ENCODE measurements at places on chromosomes 13 and 19.

DNA sequence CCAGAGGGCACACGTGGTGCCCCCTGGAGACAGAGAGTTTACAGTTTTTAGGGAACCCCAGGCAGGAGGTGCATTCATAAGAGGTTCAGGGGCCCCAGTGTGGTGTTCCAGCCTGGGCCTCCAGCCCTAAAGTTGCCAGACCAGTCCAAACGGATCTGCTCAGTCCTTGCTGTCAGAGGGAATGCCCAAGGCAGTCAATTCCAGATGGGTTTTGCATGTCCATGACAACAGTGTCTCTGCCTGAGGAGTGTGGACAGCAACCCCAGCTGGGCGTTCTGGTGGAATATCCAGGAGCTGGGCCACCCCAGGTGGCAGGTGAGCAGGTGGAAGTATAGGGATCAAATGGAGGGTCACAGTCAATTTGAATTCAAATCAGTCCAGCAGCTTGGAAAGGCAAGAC is 25.3 kb downstream of the FBXO27 start:
- no peak for DNase-seq

GRCh38 chr13:101140087-101140770 is 276.1 kb downstream of the NALCN start:
- no peak for DNase-seq

GRCh38 chr19:32865326-32865725 is 4.2 kb downstream of the SLC7A9 start:
- no peak for DNase-seq

- no peak for DNase-seq
Observed at GRCh38 chr19:29245215-29245614, 32.3 kb upstream of the UQCRFS1 start.

- DNase-seq = no peak
Observed at GRCh38 chr13:31970231-31970930, 61.2 kb upstream of the FRY start.

- no peak for DNase-seq
Observed at GRCh38 chr13:113041896-113042295, 63.7 kb upstream of the F7 start.

DNA sequence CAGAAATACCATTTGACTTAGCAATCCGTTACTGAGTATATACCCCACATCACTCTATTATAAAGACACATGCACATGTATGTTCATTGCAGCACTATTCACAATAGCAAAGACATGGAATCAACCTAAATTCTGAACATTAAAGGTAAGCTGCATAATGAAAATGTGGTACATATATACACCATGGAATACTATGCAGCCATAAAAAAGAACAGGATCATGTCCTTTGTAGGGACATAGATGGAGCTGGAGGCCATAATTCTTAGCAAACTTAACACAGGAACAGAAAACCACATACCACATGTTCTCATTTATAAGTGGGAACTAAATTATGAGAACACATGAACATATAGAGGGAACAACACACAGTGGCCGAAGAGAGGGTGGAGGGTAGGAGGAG is 85.2 kb downstream of the NDFIP2 start:
- DNase-seq = no peak

DNA sequence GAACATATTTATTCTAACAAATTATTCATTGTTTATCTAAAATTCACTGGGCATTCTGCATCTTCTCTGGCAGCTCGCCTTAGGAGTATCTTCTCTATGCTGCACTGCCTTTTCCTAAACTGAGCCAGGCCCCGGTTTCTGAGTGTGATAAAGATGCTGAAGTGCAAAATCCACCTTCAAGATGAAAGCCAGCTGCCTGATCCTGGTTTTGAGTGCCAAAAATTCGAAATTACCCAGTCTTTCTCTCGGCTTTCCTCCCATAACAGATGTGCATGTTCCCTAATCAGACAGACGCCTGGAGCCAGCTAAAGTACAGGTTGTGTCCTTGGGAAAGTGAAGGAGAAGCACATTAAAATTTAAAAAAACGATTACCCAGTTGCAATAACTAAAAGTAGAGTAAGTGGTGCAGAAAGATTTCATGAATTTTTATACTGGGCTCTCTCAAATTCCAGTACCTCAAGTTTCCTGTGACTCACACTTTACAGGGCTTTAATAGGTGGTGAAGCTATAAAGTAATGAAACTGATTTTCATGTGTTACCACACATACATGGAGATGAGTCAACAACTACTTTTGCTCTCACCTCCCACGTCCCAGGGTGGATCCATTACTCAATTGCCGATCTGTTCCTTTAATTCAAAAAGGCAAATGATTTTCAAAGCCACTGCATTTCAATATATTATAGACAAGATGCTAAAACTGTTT is 65.0 kb upstream of the GTF2F2 start:
- no peak for DNase-seq

- no peak for DNase-seq
Observed at GRCh38 chr19:49924004-49924880, 4.8 kb upstream of the ATF5 start.

GRCh38 chr13:100773429-100773828 is 98.8 kb upstream of the TMTC4 start:
- DNase-seq = no peak

DNA sequence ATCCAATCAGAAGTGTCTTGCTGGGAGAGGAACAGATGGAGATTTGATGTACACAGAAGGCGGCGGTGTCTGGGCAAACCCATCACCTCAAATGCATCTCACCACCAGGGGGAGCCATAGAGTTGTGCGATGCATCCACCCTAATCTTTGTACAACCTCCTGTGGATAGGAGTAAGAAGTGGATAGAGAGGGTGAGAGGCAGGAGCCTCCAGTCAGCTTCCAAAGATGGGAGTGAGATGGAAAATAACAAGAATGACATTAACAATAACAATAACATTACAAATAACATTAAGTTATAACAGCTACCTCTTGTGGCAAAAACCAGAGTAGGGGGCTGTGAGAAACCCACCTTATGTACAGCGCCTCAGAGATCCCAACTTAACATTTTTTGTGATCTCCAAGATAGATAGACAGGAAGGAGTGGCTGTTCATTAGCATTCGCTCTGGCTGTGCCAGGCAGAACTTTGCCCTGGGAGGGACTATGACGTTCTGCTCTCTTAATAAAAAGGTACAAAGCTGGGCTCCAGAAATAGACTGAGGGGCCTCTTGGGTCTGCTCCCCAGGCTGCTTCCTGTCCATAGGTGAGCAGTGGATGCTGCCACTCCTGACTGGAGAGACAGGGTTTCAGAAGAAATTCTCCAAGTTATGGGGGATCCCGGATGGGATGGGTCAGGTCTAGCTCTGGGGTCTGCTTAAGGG is 5.2 kb upstream of the CEACAM18 start:
- DNase-seq = peak; percentile 71

GRCh38 chr13:44853641-44854040 is 135.6 kb downstream of the NUFIP1 start:
- DNase-seq = no peak

DNA sequence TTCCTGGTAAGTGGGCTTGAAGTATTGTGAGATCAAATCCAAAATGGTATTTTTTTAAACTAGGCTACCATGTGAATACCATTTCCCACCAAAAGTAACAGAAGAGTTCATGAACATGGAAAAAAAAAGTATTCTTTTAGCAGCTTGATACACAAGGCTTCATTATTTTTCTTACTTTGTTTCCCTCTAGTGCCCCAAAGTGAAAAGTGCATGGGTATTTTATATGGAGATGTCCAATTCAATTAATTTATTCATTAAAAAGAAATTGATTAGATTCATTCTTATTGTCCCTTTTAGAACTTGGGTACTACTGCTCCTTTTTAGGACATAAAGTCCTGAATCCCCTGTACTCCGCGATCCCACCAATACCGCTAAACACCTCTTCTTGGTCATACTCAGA is 28.6 kb upstream of the SCEL start:
- DNase-seq = no peak

- peak; percentile 35 for DNase-seq
Observed at GRCh38 chr19:19948800-19949199, 48.1 kb downstream of the ZNF93 start.

GRCh38 chr19:41350735-41351338 is 2.9 kb downstream of the TGFB1 start:
- DNase-seq = no peak

DNA sequence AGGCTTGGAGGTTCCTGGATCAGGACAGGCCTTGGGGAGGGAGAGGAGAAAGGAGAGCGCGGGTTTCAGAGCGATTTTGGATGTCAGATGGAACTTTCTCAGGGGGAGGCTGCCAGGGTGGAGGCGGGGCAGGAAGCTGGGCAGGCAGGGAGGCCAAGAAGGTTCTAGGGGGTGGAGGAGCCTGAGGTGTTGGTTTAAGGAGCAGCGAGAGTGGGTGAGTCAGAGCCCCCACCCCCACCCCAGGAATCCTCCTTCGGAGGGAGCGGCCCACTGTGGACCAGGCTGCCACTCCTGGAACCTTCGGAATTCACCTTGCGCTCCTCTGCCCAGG is 15.9 kb upstream of the NOP53 start:
- DNase-seq = no peak

GRCh38 chr19:16850133-16850532 is 20.9 kb downstream of the SIN3B start:
- no peak for DNase-seq

DNA sequence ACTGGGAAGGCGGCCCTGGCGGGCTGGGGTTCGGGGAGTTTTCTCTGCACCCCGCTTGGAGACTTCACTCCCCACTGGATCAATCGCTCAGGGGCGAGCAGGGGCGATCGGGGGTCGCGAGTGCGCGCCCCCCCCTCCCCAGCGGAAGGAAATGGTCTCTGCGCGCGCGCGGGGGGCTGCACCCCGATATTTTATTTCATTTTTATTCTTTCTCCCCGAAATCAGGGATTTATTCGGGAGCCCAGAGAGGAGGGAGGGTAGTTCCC is 421 bp downstream of the ARID3A start:
- no peak for DNase-seq

GRCh38 chr19:4064149-4064495 is 2.6 kb downstream of the ZBTB7A start:
- no peak for DNase-seq

GRCh38 chr13:74476788-74477187 is 342.6 kb upstream of the KLF12 start:
- no peak for DNase-seq

GRCh38 chr19:4971424-4971793 is 2.5 kb downstream of the KDM4B start:
- DNase-seq = peak; percentile 34

DNA sequence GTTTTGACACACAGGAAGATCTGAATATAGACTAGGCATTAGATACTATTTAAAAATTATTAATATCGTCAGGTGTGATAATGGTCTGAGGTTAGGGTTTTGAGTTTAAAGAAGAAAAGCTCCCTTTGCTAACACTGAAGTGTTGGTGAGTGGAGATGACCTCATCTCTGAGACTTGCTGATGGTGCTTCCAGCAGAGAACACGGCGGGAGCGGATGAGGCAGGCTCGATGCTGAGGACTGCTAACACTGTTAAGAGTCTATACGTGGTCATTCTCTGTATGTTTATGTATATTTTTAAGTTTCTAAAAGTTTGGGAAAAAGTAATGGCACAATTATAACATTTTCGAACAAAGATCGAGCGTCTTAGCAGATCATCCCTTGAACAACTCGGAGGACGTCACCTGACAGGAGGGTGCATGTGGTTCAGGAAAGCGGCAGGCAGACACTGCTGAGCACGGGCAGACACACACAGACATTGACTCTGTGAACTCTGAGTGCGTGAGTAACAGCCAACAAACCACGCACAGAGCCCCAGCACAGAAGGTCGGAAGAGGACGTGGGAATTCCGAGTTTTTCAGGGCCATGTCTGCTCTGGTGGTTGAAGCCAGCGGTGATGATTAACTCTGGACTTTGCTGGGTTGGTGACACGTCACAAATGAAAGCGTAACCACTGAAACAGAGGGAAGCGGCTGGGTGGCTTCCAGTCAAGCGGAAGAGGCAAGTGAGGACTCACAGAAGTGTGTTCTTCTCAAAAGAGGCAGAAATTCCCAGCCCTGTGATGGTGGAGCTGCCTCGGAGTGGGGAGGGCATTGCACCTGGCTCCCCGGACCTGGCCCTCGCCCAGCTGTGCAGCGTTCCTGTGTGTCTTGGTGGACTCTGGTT is 91.9 kb upstream of the TEX29 start:
- no peak for DNase-seq

GRCh38 chr13:23059173-23059572 is 121.6 kb upstream of the SGCG start:
- no peak for DNase-seq

GRCh38 chr13:102472650-102473049 is 70.8 kb upstream of the FGF14 start:
- no peak for DNase-seq

- peak; percentile 78 for DNase-seq
Observed at GRCh38 chr19:3274942-3275582, 50.6 kb downstream of the CELF5 start.

DNA sequence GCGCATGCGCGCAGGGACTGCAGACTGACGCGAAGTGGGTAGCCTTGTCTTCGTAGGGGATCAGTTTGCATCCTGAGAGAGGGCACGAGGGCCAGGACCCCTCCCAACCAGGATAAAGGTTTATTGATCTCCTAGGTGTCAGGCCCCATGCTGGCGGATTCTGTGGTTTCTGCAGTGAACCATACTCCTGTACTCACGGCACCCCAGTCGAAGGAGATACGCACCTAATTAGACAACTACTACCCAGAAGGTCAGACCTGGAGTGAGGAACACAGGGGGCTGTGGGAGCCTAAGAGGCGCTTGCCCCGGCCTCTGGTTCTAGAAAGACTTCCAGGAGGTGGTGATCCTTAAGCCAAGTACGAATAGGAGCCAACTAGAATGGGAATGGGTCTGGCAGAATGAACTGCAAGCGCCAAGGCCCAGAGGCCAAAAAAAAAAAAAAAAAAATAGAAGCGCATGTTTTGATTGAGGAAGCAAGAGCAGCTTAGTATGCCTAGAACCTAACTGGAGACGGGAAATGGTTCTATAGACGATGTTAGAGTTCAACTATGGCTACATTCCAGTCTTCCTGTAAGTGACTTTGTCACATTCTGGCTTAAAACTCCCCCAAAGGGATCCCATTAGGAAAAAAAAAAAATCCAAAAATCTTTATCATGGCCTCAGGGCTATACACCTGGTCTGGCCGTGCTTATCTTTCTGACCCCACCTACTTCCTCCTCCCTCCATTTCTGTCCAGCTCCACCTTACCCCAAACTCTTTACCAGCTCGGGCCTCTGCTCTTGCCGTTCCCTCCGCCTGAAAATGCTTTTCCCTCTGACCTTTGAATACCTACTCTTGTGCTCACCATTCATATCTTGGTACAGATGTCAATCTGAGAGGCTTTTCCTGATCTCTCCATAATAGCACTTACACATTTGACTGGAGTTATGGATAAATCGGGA is 902 bp upstream of the ZNF428 start:
- no peak for DNase-seq

- no peak for DNase-seq
Observed at GRCh38 chr19:45114116-45114515, 21.1 kb downstream of the PPP1R37 start.

GRCh38 chr13:100627120-100627519 is 38.5 kb upstream of the GGACT start:
- no peak for DNase-seq

All from Jurkat, Clone E6-1 (cell line).